ENCODE measurements at places on chromosomes 6 and 20. TPM values are rescaled to one million over a fixed set of nuclear protein-coding genes. Genes with fewer than 3 reads are reported as not detected.

Gene PAQR8
- 3.6 TPM for total RNA-seq

DNA sequence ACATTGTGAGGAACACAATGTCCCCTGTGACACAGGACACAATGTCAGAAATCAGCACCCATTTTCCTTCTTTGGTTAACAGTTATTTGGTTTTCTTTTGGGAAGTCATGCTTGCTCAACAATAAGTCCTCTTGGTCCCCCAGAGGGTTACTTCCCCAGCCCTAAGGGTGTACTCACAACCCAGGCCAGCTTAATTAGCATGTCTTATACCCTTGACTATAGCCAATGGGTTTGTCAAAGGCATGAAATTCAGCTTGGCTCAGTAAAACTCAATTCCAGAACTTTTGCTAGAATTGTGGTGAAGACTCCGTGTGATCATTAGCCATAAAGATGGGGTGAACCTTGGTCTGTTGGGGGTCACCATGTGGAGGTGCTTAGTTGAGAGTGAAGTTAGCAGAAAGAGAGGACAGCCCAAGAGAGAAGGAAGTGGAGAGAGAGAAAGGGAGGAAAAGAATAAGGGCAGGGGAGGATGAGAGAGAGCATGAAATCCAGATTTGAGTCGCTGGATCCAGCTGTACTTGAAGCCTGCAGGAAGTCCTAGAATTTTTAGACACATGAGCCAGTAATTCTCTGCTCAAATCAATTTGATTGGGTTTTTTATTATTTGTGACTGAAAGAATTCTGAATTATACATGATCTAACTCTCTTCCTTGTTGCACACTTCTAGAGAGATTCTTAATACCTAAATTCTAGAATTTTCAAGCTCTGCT, 321.3 kb upstream of the JAG1 start:
- no peak for DNase-seq

Gene SNAP25
- 0.65 TPM for total RNA-seq

Gene TDP2
- total RNA-seq, result 23.8 TPM

Gene ATXN1
- 65.0 TPM for total RNA-seq

Gene BPIFA1
- not detected for total RNA-seq

- DNase-seq, result no peak
Measured at GRCh38 chr6:63307581-63308246, 12.1 kb downstream of the LGSN start.

DNA sequence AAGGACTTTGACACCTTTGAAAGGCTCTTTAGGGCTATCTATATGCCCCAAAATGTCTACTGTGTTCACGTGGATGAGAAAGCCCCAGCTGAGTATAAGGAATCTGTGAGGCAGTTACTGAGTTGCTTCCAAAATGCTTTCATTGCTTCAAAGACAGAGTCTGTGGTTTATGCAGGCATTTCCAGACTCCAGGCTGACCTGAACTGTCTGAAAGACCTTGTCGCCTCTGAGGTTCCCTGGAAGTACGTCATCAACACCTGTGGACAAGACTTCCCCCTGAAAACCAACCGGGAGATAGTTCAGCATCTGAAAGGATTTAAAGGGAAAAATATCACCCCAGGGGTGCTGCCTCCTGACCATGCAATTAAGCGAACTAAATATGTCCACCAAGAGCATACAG, 65.2 kb downstream of the GCNT2 start:
- DNase-seq, result no peak

GRCh38 chr6:80504882-80505281, 398.4 kb downstream of the BCKDHB start:
- DNase-seq, result no peak

- DNase-seq, result no peak
Measured at GRCh38 chr6:29720863-29721262, 2.4 kb upstream of the HLA-F start.

Gene SSR1
- 236 TPM for total RNA-seq

Gene TENT5A
- 27.9 TPM for total RNA-seq

Gene GPLD1
- 4.4 TPM for total RNA-seq

DNA sequence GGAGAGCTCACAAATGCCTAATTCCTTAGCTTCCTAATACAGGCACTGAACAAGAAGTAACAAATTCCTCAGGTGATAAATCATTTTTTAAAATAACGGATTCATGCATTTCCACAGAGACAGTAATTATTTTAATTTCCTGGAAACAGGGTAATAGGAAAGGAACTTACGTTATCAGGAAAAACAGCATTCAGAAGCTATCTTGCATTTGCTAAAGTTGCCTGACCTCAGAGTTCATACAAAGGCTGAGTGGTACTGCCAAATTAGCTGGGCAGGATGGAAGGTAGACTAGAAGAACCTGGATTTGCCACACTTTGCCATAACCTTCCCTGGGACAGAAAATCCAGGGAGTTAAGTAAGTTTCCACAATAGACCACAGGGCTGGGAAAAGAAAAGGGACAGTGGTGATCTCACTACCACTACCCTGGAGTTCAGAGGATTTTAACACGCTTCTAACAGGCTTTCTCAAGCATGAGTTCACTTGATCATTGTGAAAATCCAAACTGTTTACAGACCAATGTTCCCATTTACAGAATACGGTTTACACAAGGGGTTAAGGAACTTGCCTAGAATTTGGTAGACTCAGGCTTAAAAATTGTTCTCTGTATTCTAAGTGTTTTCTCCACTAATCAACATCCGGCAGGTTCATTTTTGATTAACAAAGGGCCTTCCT, 57.0 kb downstream of the KIF13A start:
- no peak for DNase-seq

DNA sequence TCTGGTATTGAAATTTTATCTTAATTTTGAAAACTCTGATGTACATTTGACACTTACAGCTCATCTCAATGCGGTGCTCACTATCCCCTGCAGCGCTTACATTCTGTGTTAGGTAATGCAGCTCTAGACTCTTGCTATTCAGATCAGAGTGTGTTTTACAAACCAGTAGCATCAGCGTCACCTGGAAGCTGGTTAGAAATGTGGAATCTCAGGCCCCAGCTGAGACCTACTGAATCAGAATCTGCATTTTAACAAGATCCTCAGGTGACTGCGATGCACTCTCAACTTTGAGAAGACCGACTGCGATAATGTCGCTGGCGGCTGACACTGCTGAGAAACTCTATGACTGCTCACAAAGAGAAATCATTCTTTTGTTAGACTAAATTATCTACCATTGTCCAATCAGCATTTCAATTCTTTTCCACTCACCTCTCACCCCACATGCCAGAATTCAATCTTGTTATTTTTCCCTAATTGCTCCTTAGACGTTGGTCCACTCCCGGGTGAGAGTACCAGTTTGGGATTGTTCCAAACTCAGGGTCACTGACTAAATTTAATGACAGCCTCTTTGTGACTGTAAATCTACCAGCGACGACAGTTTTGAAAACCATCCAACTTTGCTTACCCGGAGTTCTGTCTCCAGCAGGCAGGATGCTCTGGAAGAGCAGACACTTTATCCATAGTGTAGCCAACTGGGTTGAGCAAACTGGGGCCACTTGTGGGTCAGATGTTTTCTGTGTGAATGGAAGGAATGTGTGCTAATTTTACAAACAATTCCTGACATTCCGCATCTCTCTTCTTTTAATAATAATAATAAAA, 140.1 kb upstream of the BTBD3 start:
- no peak for DNase-seq

Gene SLC13A3
- total RNA-seq, result 2.8 TPM

- no peak for DNase-seq
Measured at GRCh38 chr20:62977613-62978560, 25.4 kb downstream of the SLC17A9 start.

Gene HLA-F
- 6.6 TPM for total RNA-seq

- no peak for DNase-seq
Measured at GRCh38 chr6:72826744-72827438, 205.0 kb downstream of the KCNQ5 start.

DNA sequence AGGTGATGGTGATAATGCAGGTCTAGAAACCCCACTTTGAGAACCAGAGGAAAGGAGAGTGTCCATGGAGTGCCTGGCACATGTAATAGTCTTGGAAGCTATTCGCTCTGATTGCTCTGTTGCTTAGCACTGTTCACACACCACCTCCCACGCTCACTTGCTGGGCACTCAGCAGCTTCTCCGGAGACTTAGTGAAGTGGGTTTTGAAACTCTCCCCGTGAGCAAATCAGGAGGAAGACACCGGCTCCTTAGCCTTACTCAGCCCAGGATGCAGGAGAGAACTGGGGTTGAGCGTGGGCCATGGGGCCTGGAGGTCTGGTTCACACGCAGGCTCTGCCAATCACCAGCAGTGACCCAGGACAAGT, 22.2 kb downstream of the BMP7 start:
- no peak for DNase-seq

- no peak for DNase-seq
Measured at GRCh38 chr6:129671442-129672340, 38.3 kb downstream of the ARHGAP18 start.

GRCh38 chr20:37627060-37627766, 66.6 kb upstream of the CTNNBL1 start:
- no peak for DNase-seq

DNA sequence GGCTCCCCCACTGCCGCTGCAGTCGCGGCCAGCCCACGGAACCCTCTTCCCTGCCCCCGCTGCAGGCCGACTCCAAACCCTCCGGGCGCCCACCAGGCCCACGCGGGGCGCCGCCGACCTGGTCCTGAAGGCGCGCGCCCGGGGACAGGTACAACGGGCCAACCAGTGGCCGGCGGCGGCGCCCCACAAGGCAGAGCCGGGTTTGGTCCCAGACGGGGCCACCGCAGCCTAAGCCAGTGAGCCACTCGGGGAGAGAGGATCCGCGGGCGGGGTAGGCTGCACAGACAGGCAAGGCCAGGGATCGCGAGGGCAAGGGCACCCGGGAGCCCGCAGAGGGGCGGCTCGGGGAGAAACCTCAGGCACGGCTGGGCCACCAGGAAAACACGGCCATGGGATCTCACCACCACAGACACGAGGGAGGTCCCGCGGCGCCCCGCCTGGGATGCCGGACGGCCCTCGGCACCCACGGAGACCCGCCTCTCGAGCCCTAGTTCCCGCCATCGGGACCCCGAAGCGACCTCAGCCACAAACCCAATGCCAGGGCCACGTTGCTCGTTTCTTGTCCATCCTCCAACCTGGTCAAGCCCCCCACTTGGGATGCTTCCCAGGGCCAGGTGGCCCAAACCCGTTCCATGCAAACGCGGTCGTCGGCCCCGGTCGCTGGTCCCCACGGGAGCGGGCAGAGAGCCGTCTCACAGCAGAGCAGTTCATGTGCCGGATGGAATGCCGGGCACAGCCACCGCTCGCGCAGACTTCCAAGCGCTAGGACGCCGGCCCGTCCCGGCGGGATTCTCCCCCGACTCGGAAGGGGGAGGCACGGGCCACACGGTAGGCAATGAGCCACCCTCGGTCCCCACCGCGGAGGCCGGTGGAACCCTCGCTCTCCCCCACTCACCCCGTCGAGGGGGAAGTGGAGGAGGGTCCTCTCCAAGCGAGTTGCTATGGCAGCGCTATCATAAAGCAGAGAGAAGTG, 1956.6 kb upstream of the DEFB115 start:
- DNase-seq, result peak; percentile 72

Measured in chondrocyte (in vitro differentiated cells).